Jurkat, Clone E6-1 (cell line): ENCODE measurements at places on chromosomes 2 and 18.
A peak's percentile ranks its signal among the peaks of the same experiment; 100 is the strongest.

GRCh38 chr2:183035298-183035953, 2.8 kb downstream of the NCKAP1 start:
- DNase-seq = no peak

GRCh38 chr2:18630541-18630940, 41.2 kb upstream of the NT5C1B start:
- no peak for DNase-seq

GRCh38 chr2:173571021-173571821, 216.5 kb downstream of the CDCA7 start:
- no peak for DNase-seq

- DNase-seq = no peak
These were observed 63.7 kb downstream of the UXS1 start for GRCh38 chr2:106130251-106130998.

DNA sequence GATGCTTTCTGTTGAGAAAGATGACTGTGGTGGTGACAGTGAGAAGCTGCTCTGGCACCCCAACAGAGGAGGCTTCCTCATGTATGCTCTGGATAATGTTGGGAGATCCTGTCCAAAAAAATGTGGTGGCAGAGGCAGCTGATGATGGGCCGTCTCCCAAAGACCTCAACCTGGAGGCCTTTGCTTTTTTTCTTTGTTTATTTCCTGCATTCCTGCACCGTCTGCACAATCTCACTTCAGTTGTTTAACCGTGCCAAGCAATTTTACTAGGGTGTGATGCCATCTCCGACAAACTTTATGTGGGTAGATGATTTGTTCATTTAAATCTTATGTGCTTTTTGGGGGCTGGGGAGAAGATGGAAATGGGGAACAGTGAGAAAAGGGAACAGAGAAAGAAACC, 62.2 kb upstream of the IGFBP5 start:
- DNase-seq = no peak

GRCh38 chr2:201996006-201996405, 37.6 kb upstream of the FZD7 start:
- DNase-seq = no peak

DNA sequence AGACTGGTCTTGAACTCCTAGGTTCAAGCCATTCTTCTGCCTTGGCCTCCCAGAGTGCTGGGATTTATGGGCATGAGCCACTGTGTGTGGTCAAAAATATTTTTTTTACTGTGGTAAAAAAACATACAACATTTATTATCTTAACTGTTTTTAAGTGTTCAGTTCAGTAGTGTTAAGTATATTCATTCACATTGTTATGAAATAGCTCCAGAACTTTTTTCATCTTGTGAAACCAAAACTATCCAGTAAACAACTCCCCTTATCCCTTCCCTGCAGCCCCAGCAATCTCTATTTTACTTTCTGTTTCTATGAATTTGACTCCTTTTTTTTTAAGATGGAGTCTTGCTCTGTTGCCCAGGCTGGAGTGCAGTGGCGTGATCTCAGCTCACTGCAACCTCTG, 9.3 kb downstream of the RMC1 start:
- DNase-seq = no peak

- no peak for DNase-seq
These were observed 41.8 kb upstream of the TMEM178A start for GRCh38 chr2:39623917-39624316.

DNA sequence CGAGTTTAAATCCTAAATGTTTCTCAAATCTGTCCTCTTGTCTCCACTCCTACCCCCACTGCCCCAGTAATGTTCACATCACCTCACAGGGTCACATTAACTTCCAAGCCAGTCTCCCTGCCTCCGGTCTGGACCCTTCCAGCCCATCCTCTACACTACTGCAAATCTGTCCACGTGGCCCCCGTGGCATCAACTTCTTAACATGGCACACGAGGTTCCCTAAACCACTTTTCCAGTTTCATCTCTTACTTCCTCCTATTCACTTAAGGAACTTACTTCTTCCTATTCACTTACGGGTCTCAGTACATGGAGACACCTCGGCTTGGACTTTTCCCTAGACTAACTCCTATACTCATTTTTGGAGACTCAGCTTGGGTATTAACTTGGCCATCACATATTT, 27.0 kb downstream of the MRPL33 start:
- DNase-seq = no peak

DNA sequence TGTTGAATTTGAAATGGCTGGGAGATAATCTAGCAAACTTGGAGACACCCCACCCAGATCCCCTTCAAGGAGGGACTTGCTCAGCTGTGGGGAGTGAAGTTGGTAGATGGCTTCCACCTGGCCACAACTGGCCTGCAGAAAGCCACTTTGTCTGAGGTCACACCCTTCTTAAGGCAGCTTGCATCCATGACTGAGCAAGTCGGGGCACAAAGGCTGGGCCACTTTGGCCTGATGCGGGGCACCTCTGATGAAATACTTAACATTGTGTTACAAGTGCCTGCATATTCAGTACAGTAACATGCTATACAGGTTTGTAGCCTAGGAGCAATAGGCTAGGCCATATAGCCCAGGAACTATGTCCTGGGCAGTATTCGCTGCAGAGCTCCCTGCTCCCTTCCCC, 13.4 kb upstream of the RPL37A start:
- DNase-seq = no peak

DNA sequence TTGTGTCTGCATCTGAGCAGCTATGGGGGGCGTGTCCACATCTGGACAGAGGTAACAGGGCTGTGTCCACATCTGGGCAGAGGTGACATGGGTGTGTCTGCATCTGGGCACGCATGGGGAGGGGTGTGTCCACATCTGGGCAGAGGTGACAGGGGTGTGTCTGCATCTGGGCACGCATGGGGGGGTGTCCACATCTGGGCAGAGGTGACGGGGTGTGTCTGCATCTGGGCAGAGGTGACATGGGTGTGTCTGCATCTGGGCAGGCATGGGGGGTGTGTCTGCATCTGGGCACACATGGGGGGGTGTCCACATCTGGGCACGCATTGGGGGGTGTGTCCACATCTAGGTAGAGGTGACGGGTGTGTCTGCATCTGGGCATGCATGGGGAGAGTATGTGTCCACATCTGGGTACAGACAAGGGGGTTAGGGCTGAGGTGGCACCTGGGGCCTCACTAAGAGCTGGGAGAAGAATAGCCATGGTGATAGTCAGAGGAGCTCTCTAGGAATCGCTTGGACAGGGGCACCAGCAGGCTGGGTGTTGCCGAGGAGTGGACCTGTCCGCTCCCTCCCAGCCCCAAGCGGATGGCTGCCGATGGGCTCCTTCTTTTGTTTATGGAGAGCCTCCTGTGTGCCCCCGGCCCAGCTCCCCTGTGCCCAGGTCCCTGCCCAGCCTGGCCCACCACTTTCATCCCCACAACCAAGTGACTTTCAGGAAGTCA, 177.8 kb downstream of the EIPR1 start:
- DNase-seq = no peak

- no peak for DNase-seq
These were observed 193.8 kb downstream of the TSN start for GRCh38 chr2:121949271-121949670.

GRCh38 chr18:6327895-6328620, 86.7 kb downstream of the L3MBTL4 start:
- DNase-seq = no peak

GRCh38 chr2:162037886-162038285, 36.1 kb downstream of the DPP4 start:
- no peak for DNase-seq

DNA sequence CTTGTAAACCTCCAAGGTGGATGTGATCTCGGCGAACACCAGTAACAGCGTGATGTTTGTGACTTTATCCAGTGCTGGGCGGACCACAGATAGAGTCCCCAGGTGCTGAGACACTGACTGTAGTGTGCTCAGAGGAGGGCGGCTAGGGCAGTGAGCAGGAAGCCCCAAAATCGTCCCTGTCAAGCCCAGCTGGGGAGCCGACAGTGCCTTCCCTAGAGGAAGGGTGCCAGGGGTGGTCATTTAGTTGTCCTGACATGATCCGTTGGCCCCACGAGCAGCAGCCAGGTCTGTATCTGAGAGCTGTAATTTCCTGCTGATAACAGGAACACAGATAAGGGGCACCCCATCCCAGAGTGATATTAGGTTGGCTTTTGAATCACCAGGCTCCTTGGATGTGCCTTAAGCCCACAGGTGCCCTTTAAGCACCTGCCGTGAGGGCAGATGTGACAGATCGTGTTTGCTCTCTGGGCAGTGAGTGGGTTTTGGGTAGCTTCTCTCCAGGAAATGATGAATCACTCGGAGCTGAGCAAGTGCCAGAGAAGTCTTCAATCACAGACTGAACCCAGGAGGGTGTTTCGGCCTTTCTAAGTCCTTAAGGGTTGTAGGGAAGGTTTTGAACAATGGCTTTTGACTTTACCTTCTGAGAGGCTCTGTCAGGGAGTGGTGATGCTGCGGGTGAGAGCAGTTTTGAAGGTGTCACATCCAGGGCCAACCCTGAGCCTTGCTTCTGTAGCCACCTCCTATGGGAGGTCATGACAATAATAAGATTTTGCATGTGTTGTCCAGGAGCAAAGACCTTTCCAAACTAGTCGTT, 7.7 kb downstream of the LPIN1 start:
- DNase-seq = no peak

- peak; percentile 17 for DNase-seq
These were observed 480.8 kb upstream of the KLHL29 start for GRCh38 chr2:22904126-22904684.

DNA sequence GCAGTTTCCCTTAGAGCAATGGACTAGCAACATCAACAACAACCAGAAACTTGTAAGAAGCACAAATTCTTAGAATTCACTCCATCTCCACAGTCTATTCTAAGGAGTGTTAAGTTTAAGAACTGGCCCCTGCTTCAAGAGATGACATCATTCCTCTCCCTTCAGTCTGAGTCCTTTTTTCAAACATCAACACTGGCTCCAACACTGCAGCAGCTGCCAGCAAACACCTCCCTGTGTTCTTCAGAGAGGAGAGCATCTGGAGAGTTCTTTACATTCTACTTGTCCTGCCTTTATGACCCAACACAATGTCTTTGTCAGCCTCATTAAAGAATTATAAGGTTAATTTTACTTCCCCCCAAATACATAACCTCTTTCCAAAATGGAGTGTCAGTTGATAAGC, 122.3 kb downstream of the HNMT start:
- DNase-seq = no peak

GRCh38 chr2:216918088-216918680, 58.3 kb upstream of the TNP1 start:
- no peak for DNase-seq

- no peak for DNase-seq
These were observed 190.0 kb downstream of the ASB1 start for GRCh38 chr2:238616681-238617080.

DNA sequence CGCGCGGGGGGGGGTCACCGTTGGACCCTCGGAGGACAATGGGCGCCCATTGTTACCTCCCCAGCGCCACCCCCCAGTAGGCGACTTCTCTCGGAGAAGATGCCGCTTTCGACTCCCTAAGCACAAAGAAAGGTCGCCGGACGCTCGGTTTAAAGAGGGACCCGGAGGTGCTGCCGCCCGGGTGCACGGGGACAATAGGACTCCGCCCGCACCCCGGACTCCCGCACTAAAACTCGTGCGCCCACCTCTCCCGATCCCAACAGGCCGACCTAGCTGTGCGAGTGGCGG, 318 bp upstream of the CDC42EP3 start:
- DNase-seq = no peak

GRCh38 chr2:44596537-44597320, 235.0 kb downstream of the CAMKMT start:
- DNase-seq = no peak
